Stimulated activated CD8-positive, alpha-beta memory T cell treated with anti-CD3 and anti-CD28 coated beads, Interleukin-15, amount 100 ng/mL, for 1 hour (primary cell): ENCODE measurements at places on chromosomes 6 and 20.

- peak; percentile 43 for DNase-seq
Observed at GRCh38 chr6:17156112-17156921, 54.5 kb downstream of the STMND1 start.

DNA sequence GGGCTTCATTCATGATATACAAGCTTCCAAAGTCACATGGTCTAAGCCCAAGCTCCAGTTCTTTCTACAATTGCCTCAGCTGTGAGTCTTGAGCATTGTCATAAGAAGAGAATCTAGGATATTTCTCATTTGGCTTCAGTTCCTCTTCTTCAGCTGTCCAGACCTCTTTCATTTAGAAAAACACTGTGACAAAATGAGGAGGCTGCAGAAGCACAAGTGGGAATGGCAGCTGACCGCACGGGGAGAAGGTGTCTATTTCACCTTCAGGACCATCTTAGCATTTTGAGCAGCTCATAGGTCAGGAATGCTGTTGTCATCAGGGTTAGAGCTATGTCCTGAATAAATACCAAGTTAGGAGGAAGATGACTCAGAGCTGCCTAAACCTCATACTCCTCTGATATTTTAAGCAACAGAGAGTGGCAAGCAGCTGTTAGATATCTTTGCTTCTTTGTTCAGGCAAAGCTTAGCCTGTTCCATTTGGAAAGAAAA, 390.1 kb upstream of the CITED2 start:
- DNase-seq, result no peak

DNA sequence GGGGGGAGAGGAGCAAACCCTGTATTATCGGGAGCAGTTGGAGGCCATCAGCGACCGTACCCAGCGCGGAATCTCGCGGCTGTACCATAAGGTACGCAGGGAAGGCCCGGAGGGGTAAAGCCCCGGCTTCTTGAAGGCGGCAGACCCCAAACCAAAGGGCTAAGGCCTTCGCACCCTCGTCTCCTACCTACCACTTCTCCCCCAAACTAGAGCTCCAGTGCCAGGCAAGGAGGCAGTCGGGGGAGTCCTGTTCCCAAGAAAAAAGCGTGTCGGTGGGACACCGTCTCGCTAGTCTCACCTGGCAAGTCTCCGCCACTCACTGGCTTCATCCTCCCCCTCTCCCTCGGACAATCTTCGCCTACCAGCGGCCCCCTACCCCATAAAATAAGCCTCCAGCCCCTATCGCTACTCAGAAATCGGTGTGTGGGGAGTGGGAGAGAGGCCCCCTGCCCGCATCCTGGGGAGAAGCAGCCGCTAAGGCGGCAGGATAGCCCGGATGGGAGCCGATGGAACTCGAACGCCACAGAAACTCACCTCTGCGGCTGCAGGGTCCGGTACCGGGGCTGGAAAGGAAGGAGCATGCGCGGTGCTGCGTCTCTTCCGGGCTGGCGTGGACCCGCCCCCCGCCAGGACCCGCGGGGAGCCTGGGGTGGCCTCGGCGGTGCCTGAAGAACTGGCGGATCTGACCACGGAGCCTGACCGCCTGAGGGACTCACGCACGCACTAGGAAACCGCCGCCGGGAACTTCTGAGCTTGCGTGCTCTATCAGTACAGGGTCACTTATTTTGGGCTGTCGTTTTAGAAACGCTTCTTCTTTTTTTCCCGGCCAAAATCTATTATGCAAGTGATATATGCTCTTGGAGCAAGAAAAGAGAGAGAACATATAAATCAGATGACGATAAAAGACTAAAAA, at the start of gene RPS10:
TSS of gene RPS10 (minus strand) at position 572 of the 913 bp plus-strand sequence. CDS start 848 bp downstream, outside the sequence.
- peak; percentile 79 for DNase-seq

DNA sequence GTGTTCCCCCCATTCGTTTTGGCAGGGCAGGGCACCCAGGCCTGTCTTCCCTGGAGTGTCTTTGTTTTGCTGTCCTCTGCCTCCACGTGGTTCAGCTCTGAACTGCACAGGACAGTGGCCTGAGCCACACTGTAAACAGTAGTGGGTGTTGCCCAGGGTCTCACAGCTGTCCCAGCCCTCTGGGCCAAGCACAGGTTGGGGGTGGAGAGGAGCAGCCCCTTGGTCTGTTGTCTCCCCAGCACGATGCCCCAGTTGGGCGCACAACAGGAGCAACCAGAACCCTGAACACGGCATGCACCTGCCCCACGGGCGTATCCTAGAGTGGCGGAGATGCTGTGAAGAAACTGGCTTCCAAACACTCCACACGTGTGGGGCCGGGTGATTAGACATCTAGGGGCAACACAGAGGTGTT, 14.4 kb downstream of the CCDC167 start:
- DNase-seq, result no peak

GRCh38 chr6:111211411-111212030, 124.2 kb downstream of the SLC16A10 start:
- no peak for DNase-seq

DNA sequence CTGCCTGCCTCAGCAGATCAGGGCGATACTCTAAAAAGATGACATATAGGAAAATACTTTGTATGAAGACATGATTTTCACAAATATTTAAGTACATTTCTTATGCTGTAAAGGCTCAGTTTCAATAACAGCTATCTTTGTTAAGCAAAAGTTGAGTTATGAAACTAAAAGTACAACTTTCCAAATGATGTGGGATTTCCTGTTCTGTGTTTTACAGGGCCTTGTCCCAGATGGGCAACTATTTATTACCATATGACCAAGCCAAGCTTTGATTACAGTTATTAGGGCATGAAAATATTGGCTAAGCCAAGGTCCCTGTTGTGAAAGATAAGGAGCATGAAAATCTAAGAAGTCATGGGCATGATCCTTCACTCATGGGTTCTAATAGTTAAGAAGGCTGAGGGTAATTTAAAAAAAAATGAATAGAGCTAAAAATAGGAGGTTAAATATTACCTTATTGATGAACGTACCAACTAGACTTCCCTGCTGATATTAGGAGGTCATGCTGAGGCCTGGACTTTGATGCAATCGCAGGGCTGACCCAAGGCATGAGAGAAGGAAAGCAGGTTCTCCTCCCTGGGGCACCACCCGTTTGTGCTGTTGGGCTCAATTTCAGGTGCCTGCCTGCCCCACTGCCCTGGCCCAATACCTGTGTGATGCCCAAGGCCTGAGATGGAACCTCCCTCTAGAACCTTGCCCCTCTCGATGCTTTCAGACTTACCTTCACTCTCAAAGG, 294.4 kb upstream of the PRDM1 start:
- no peak for DNase-seq

DNA sequence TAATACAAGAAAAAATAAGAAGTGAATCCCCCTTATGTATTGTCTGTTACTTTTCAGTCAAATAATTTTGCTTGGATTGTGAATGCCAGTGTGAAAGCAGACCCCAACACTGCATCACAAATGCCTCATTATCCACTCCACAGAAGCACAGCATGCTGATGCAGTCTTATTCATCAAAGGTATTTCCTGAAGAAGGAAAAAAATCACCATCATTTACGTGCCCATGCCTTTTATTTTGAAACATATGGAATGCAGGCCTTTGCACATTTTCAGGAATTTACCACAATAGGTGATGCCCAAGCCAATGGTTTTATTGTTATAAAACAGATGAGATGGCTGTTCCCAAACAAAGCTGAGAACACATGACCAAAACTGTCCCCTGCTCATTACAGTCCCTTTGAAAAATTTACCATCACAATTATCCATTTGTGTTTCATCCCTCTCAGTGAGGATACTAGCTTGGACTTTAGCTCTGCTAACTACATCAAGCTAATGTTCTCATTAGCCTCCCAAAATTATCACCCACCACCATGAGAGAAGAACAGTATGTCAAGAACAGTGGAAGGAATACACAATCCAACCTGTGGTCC, 180.6 kb upstream of the HTR1E start:
- DNase-seq, result no peak

- no peak for DNase-seq
Observed at GRCh38 chr20:23337312-23337711, 13.3 kb upstream of the NXT1 start.

- DNase-seq, result no peak
Observed at GRCh38 chr20:34104059-34104458, 8.0 kb downstream of the EIF2S2 start.

GRCh38 chr6:122322824-122323223, 76.6 kb upstream of the HSF2 start:
- no peak for DNase-seq

- DNase-seq, result no peak
Observed at GRCh38 chr6:19524366-19525186, 312.6 kb upstream of the ID4 start.

- DNase-seq, result no peak
Observed at GRCh38 chr6:166279393-166279679, 28.9 kb downstream of the PRR18 start.

GRCh38 chr6:150403458-150404246, 34.8 kb downstream of the IYD start:
- no peak for DNase-seq

GRCh38 chr6:44470115-44470464, 82.6 kb downstream of the CDC5L start:
- no peak for DNase-seq

- DNase-seq, result no peak
Observed at GRCh38 chr6:142605922-142606485, 304.2 kb downstream of the ADGRG6 start.

GRCh38 chr20:46512943-46513844, at the start of gene ZNF334:
ZNF334 (minus strand) TSS chr20:46513559; CDS start chr20:46512102, 1,457 bp downstream.
- no peak for DNase-seq

GRCh38 chr6:84791233-84791632, 26.8 kb upstream of the TBX18 start:
- no peak for DNase-seq

GRCh38 chr6:84798257-84798656, 33.9 kb upstream of the TBX18 start:
- DNase-seq, result no peak

- DNase-seq, result no peak
Observed at GRCh38 chr6:21915707-21916260, 322.2 kb downstream of the SOX4 start.

GRCh38 chr6:134453792-134454510, 136.0 kb upstream of the SGK1 start:
- DNase-seq, result no peak

DNA sequence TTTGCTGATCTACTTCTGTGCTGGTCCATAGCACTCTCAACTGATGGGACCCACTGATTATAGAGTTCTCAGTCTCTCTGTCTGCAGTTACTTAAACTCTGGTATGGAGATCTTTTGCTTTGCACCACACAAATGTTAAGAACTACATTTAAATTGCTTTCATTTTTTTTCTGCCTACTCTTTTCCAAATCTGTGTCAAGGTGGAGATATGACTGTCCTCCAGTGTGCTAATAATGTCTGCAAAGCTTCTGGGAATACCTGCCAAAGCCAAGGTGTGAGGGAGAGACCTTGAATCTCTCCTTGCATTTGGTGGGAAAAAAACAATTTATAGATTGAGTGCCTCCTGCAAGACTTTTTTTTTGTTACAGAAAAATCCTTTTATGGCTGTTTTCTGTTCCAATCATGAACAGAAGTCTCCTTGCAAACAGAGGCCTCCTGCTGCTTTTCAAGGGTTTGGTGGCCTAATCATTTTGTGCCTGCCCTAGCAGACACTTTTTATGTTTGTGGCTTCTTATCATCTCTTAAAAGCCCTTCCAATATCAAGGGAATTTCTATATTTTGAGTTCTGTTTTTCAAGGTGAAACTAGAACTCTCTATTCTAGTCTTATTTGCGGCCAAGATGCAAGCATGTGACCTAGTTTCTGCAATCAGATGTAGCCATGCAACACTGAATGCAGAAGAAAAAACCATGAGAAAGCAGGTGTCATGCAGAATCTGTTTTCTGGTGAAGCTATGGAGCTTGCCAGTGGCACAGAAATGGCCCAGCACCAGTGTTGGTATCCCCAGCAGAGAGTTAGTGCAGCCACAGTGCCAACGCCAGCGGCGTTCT, 23.2 kb upstream of the AKIRIN2 start:
- DNase-seq, result no peak

DNA sequence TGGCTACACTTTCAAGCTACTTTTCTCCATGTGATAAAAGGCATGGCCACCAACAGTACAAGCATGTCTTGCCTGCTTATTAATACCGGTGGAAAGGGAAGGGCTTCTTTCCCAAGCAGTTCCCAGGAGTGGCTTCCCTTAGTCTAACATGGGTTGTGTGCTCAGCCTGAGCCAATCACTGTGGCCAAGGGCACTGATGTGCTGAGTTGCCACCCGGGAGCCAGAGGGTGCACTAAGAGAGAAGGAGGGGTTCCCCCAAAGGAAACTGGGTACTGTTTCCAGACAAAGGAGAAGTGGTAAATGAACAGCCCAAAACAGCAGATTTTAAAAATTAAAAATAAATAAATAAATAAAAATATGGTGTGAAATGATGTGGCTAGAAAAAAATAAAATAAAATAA, 68.5 kb downstream of the BANF2 start:
- no peak for DNase-seq

GRCh38 chr6:145189836-145190235, 545.5 kb downstream of the EPM2A start:
- no peak for DNase-seq

GRCh38 chr6:149895048-149895590, 2.8 kb downstream of the RAET1E start:
- DNase-seq, result no peak

GRCh38 chr20:33859157-33859695, 48.1 kb downstream of the CHMP4B start:
- no peak for DNase-seq

DNA sequence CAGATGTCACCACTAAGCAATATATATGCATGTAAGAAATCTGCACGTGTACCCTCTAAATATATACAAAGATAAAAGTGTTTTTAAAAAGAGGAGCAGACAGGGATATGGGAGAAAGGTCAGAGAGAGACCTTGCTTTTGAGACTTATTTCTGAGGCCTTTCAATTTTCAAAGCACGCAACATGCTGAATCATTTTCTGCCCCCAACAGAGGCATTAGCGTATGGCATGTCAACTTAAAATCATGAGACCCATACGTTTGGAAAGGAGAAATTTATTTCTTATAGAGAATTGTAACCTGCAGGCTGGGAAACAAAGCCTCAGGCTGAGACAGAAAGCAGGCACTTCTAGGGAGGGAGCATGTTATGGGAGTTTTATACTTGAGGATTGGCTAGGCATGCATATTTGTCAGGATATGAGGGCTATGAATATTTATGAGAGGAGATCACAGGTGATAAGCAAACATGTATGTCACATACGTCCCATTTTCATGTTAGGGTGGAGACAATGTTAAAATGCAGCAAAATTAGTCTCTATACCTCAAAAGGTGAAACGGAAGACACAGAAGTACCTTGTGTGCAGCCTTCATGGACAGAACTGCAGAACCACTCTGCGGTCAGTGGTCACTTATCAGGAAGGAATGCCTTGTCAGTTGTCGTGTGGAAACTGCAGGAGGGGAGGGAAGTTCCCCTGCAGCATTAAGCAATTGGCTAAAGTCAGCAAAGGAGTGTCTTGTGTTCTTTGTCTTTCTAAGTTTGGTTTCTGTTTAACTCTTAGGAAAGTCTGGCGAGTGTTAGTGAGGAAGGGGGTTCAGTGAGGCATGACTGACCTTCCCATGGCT, 6.3 kb upstream of the GABRR2 start:
- no peak for DNase-seq

GRCh38 chr6:443621-444159, 52.1 kb downstream of the IRF4 start:
- no peak for DNase-seq

DNA sequence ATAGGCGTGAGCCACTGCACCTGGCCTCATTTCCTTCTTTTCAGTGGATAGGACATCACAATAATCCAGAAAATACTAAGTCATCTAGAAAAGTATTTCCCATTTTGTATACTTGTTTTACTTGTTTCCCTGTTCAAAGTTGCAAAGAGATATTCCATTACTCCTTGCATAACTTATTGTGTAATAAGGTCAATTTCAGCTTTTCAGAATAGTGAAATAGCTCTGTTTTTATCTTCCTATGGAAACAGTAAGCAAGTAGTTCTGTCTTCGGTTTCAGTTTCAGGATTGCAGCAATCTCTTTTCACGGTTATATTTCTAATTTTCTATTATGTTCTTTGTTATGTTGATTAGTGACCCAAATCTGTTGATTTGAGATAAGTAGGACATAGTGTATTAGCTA, 6.0 kb downstream of the STX11 start:
- no peak for DNase-seq
